Substantia nigra (tissue), 51 donors: ENCODE measurements at places on chromosomes 13 and 19.

DNA sequence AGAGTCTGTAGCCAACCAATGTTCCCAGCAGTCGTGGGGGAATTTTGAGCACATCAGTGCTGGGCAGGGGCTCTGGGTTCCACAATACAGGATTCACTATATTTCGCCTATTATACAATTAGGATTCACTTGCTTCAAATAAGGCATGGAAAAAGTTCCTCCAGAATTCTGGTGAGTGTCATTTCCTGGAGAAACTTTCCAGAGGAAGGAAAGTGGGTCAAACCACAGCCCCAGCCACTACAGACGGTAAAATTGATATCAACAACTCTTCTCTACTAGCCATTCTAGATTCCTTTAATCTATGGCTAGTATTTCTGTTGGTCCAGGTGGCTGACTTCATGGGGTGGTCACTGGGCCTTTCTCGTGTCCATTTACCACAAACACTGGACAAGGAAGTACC lies 10.5 kb downstream of the MYCBP2 start:
- DNase-seq: no peak

DNA sequence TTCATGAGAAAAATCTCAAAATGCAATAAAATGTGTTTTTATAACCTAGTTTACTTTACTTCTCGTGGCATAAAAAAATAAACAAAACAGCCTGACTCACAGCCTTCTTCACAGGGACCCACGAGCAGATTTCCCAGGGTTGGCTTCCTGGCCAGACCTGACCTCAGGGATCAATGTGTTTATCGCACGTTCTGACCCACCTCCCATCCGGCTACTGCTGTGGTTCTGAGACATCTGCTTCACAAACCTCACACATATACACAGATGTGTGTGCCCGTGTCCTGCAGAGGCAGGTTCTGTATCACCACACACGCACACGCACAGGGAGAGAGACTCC lies 118.3 kb downstream of the COL4A2 start:
- no peak for DNase-seq

DNA sequence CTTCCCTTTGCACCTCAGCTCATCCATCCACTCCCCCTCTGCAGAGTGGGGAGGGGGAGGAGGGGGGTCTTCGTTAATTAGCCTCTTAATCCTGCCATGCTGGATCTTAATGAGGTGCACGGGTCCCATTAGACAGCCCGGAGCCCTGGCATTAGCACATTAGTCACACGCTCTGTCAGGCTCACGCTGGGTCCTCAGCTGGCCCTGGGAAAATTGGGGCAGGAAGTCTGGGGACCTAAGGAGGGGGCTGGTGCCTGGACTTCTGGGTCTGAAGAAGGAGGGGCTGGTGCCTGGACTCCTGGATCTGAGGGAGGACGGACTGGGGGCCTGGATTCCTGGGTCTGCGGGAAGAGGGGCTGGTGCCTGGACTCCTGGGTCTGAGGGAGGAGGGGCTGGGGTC lies 444 bp upstream of the NCCRP1 start:
- no peak for DNase-seq

- DNase-seq: no peak
Observed at GRCh38 chr13:113121183-113121927, 1.2 kb upstream of the F10 start.

- no peak for DNase-seq
Observed at GRCh38 chr13:92951273-92951890, 275.2 kb upstream of the GPC6 start.

- no peak for DNase-seq
Observed at GRCh38 chr13:95784161-95784899, 107.4 kb downstream of the DNAJC3 start.

DNA sequence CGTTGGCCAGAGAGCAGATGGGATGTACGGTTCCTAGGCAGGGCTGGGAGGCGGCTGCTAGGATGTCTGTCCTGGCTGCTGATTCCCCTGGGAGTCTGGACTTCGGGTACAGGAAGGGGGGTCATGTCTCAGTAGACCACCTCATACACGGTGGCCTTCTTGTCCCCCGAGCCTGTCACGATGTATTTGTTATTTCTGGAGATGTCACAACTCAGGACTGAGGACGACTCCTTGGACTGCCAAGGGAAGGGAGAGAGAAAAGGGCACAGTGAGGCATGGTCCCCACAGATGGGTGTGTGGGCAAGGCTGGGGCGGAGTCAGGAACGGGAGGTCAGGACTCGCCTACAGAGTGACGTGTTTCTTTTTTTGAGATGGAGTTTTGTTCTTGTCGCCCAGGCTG lies 20.4 kb downstream of the TLE6 start:
- no peak for DNase-seq

DNA sequence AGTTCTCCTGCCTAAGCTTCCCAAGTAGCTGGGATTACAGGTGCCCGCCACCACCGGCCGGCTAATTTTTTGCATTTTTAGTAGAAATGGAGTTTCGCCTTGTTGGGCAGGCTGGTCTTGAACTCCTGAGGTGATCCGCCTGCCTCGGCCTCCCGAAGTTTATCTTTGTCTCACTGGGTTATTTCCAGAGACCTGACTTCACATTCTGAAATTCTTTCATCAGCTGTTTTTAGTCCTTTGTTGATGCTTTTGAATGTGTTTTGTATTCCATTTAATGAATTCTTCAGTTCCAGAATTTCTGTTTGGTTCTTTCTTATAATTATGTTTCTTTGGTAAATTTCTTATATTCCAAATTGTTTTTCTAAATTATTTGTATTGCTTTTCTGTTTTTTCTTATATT lies 55.4 kb upstream of the MLNR start:
- no peak for DNase-seq

GRCh38 chr13:66222926-66223325 lies 1007.2 kb downstream of the PCDH9 start:
- DNase-seq: no peak

GRCh38 chr13:93151277-93151676 lies 75.3 kb upstream of the GPC6 start:
- no peak for DNase-seq

DNA sequence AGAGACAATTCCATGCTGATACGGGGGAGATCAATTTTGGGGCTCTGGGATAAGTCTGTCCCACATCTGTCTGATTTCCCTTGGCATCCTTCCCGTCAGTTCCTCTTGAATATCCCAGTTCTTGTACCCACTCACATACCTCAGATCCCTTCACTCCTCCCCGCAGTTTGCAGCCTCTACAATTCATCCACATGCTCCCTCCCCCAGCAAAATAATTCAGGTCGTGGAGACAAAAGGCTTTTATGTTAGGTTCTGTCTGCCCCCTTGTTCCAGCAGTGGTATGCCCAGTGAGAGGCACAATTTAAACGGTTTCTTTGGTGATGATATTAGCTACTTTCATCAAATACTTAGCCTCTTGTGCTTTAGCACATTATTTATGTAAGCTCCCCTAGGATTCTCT lies 9.6 kb downstream of the RPS16 start:
- DNase-seq: no peak

- DNase-seq: no peak
Observed at GRCh38 chr13:42495255-42495654, 78.7 kb upstream of the TNFSF11 start.

DNA sequence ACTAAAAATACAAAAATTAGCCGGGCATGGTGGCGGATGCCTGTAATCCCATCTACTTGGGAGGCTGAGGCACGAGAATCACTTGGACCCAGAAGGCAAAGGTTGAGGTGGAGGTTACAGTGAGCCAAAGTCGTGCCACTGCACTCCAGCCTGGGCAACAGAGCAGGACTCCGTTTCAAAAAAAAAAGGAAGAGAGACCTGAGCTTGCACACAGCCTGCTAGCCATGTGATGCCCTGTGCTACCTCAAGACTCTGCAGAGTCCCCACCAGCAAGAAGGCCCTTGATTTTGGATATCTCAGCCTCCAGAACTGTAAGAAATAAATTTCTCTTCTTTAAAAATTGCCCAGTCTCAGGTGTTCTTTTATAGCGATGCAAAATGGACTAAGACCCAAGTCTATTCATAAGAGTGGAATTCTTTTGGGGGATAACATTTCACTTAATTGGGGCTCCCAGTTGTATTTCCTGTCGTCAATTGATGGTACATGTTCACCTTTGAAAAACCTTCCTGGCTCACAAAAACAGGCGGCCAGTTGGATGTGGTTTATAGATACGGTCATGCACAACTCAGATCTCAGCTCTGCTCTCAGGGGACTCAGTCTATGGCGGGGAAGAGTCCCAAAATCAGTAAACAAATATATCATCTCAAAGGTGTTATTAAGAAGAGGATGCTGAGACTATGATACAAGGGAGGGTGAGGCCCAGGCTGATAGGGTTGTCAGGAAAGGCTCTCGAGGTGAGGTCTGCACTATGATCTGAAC lies 2.4 kb upstream of the CHERP start:
- no peak for DNase-seq

DNA sequence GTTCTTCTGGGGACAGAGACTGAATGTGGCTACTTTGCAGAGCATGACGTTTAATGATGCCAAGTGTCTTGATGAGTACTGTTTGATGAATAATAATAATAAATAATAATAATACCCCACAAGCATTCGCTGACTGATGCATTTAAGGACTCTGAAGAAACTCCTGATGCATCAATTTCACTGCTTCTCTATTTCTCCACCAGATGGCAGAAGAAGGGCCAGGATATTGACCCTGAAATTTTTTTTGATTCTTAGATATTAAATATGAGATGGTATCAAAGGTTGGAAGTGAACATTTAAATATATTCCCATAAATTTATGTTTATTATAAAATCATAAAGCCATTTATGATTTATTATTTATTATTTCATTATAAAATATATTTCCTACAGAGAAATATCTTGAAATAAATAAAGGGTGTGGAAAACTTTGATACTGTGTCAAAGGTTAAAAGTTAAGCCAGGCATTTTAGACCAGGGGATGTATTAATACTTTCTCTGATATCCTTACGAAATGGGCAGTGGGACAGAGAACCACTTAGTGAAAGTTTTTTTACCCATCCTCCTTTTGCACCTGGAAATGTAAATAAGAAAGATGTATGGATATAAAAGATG lies 170.9 kb downstream of the LACC1 start:
- no peak for DNase-seq
